ENCODE measurements at places on chromosomes 5 and 9.

- no peak for DNase-seq
These were observed 24.4 kb downstream of the SMARCA2 start for GRCh38 chr9:2039294-2040180.

DNA sequence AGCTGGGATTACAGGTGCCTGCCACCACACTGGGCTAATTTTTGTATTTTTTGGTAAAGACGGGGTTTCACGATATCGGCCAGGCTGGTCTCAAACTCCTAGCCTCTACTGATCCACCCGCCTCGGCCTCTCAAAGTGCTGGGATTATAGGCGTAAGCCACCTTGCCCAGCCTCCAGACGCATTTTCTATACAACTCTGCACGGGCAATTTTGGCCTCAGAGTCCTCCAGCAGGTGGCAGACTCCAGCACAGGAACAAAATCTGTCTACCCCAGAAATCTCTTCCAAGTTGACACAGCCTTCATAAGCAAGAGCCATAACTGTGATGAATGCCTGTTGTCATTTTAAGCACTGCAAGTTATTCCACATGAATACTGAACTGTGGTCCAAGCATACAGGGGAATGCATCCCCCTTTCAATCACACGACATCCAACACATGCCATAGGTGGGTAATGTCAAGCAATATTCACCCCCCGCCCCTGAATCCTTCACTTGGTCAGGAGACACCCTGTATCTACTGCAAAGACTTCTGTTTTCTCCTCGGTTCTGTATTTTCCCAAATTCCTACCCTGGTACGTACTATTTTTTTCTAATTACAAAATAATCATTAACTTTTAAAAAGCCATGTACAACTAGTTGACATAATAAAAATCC is 50.8 kb downstream of the ALDH7A1 start:
- no peak for DNase-seq

DNA sequence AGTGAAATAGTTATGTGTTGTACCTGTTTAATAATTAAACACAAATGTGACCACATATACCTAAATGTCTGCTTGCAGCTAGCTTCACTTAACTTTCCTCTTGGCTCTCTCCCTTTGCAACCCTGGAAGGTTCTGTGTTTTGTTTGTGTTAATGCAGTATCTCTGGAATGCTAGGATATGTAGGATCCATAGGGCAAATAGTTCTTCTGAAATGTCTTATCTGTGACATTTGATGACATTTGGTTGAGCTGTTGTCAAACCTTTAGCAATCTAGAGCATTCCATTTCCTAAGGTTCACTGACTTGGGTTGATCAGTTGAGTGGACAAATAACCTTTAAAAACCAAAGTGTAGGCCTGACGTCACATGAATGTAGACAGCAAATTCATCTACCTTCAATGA is 21.8 kb downstream of the CTNNA1 start:
- no peak for DNase-seq

DNA sequence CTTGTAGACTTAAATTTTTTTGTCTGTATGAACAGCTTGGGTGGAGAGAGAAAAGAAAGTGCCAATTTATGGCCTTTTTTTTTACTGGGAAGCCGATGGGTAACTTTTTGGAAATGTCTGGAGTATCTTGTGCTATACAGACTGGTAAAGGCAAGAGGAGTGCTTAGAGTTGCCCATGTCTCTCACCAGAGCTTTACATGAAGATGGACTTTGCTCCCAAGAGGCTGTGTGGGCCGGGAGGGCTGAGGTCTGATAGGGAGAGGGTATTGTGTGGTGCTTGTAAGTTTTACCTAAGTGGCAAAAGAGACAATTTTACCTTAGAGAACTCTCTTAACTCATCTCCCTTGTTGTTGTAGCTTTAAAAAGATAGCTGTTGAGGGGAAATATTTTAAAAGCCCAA is 203.2 kb downstream of the SEMA6A start:
- DNase-seq, result no peak

DNA sequence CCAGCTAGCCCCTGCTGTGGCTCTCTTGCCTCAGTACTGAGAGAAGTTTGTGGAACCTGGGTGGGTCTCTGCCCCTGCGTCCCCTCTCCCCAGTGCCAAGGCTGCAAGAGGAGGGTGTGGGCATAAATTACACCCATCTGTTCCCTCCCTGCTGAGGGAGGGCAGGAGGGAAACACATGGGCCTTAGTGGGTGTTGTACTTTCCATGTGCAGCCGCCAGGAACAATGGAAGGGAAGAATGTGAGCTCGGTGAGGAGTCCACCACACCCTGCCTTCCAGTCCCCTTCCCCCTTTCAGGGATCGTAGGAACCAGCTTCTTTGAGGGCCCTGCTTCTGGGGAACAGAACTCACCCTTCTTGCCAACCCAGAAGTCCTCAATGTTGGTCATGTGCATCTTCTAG is 138.2 kb upstream of the KLF4 start:
- DNase-seq, result no peak

DNA sequence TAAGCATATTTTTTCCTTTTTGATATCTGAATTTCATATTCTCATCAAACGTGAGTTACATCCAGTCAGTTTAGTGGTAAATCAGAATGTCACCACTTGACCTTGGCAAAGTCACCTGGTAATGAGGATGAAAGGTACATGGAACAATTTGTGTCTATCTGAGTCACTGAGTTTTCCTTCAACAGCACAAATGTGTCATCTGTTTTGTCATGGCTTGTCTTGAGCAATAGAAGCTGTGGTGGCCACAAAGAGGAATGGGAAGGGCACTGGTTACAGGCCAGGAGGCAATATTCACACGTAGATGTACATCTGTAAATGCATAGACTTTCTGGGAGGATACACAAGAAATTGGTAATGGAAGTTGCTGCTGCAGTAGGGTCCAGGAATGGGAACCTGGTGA is 8.4 kb upstream of the ZNF474 start:
- DNase-seq, result no peak

DNA sequence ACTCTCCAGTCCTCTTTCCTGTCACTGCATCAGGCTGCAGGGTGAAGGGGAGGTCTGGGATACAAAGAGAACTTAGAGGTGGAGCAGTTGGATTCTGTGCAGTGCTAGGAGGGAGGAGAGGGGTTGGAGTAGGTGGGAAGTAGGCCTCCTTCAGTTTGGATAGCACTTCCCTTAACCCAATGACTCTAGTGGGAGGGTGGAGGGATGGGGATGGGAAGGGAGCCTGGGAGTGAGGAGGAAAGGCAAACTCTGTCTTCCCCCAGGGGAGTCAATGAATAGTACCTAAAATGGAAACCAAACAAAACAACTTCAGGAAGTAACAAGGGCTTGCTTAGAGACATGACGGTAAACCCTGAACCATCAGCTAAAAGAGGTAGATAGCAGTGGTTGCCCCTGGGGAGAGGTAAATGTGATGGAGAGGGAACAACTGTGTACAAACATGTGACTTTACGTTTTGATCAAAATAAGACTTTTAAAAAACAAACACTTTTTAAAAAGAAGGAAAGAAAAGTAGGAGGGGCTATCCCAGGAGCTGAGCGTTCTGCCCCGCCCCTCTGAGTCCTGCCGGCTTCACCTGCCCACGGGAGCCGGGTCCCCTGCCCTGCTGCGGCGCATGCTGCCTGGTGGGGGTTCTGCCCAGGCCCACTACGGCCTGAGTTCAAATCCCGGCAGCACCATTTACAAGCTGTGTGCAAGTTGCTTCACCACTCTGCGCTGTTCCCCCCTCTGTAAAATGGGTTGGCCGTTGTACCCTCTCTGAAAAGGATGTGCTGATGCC is 30.9 kb downstream of the GSN start:
- DNase-seq, result no peak

- no peak for DNase-seq
These were observed 8.9 kb downstream of the IPO11 start for GRCh38 chr5:62421414-62421813.

DNA sequence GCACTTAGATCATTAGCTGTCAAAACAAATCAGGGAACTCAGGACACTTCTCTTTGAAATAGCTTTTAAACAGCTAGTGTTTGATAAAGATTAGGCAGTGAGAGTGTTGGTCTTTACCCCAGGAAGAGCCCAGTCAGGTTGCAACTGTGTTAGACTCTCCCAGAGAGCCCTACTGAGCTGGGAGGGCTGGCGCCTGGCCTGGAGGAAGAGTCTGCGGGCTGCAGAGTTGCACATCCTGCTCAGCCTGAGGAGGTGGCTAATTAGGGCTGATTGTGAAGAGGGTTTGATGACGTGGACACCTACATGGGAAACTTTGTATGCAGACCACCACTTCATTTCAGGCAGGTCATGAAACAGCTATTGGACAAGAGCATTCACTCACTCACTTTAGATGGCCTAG is 112.0 kb downstream of the TMEM174 start:
- no peak for DNase-seq

GRCh38 chr9:116147821-116148220 is 5.8 kb upstream of the PAPPA start:
- no peak for DNase-seq
